Stimulated activated CD4-positive, alpha-beta T cell treated with anti-CD3 and anti-CD28 coated beads, TNF-alpha, amount 100 ng/mL, for 4 hours (primary cell): ENCODE measurements at places on chromosomes 13 and 19.

DNA sequence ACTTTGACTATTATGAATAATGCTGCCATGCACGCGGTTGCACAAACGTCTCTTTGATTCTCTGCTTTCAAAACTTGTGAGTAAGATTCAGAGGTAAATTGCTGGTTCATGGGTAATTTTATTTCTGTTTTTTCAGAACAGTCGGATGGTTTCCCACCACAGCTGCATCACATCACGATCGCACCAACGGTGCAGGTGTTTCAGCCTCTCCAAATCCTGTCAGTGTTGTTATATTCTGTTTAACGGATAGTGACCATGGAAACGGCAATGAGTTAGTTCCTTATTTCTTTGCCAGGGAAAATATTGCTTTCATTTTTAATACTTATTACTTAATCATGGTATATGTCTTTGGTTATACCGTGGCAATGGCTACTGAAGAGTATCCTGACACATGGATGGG is 19.1 kb upstream of the ZNF835 start:
- no peak for DNase-seq

DNA sequence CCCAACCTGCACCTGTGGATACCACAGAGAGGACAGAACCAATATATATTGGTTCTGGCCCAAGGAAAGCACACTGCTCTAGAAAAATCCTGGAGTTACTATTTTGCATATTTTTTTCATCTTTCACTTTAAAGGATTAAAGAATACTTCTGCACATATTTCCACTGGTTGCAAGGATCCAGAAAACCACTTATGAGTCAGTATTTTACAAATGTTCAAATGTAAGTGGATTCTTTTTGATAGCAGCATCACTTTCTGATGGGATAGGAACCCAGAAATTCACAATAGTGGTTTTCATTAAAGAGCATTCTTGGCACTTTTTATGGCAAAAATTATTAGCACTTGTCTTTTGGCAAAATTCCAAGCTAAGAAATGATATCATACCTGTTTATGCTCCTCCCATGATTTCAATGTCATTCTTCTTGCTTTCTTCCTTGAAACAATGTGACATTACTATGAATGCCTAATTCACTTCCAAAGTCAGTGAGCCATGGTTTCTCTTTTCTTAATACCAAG is 38.2 kb downstream of the MZT1 start:
- DNase-seq, result no peak

GRCh38 chr19:7830272-7830771 is 304 bp downstream of the EVI5L start:
- DNase-seq, result no peak

GRCh38 chr13:110209950-110210603 is 96.9 kb downstream of the COL4A1 start:
- no peak for DNase-seq

- no peak for DNase-seq
These were observed 314.3 kb upstream of the HTR2A start for GRCh38 chr13:47211106-47211505.

DNA sequence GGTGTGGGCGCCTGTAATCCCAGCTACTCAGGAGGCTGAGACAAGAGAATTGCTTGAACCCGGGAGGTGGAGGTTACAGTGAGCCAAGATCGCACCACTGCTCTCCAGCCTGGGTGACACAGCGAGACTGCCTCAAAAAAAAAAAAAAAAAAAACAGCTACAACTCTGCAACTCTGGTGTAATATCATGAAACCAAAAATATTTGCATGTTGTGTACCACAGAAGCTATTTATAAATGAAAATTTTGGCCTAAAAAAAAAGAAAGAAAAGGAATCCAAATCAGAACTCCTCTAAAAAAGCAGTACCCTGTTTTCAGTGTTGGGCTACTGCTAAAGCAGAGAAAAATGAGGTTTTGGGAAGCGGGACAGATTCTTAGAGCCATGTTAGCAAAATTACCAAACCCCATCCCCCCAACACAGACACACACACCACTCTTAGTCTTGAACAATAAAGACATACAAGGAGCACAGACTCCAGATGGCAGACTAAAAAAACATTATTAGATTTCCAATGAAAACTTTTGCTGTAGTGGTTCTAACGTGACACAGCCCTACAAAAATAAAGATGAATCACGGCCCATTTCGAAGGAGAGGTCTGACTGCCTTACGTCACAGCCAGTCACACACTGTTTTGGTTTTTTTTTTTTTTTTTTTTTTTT is 51.5 kb downstream of the INSR start:
- DNase-seq, result no peak
